Activated CD8-positive, alpha-beta memory T cell treated with anti-CD3 and anti-CD28 coated beads for 48 hours (primary cell): ENCODE measurements at places on chromosomes 7 and 10.

GRCh38 chr7:5549096-5549763 lies 125.6 kb upstream of the TNRC18 start:
- no peak for DNase-seq

DNA sequence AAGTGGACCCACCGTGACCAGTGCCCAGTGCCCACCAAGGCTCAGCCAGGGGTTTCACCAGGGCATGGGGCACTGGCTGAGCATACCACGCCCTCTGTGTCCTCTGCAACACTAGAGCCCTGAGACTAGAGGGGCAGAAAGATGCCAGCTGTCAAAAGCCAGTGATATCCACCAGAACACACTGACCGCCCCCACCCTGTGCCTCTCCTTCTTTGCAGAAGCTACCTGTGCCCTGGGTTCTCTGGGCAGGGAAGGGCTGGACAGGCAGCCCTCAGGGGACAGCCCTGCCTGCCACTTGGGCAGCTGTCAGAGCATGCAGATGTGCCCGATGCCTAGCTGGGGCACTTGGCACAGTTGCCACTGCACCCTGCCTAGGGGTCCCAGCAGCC lies 494 bp downstream of the VSIR start:
- DNase-seq, result no peak

DNA sequence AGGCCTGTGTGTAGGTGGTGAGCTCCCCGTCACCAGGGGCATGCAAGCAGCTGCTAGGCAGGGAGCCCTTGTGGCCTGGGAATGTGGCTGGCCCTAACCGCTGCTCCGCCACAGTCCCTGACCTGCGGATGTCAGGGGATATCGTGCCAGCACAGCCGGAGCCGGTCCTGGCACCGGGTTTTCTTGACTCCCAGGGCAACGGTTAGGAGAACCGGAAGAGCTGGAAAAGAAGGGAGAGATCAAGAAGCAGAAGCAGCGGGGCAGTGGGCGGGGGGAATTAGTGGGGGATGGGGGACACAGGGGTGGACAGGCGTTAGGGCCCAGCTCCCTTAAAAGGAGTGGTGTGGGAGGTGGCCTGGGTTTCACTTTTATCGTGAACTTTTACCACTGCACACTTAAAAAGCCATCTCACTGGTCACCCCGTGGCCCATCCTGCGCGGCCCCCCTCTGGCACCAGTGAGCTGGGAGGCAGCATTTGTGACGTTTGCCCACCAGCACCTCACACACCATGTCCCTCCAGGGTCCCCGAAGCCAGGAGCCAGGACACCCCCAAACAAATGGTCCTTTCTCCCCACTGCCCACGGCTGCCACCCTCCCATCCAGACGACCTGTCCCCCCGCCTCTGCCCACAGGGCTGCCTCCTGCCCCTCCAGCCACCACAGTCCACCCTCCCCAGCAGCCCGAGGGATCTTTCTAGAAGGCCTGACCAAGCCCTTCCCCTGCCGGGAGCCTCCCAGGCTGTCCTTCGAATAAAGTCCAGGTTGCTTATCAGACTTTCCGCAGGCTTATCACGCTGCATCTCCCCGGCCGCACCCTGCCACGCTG lies 1.8 kb upstream of the MICALL2 start:
- DNase-seq, result no peak

GRCh38 chr7:47046949-47047348 lies 535.0 kb downstream of the TNS3 start:
- no peak for DNase-seq

DNA sequence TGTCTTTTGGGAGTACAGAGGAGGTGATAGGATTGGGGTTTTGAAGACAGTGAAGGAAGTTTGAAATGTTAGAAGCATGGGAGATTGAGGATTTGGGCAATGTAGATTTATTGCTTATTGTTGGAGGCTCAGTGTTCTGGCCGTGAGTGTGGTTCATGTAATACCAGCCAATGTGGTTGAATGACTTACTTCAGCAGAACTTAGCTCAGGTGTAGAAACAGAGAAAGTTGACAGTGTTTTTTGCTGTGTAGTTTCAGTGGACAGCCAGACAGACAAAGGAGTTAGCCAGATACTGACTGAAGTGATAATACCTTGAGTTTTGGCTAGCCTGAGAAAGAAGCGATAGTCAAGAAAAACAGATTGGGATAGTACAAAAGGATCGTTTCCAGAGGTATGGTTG lies 88.5 kb downstream of the AHCYL2 start:
- no peak for DNase-seq

DNA sequence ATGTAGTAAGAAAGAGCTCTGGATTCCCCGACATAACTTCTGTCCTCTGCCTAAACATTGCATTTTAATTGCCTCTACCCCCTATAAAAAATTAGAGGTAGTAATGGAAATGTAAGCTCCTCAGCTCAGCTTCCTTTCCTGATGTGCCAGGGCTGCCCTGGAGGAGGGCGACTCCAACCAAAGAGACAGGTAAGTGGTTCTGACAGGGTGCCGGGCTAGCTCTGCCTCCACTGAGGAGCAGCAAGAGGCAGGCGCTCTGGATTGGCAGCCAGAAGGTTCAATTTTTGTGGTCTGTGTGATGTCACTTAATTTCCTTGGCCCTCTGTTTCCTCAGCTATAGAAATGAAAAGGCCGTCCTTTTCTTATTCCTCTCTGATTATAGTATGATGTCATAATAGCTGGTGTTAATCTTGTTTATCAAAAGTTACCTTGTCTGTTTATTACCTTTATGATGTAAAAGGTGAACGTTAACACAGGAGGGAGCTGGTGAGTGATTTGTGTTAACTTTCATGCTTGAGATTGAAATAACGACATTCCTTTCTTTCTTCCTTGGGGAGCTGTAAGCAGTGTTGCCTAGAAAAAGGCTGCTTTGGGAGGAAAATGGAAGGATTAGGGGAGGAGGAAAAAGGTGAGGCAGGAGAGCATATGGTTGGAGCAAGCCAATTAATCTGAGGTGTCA lies 51.8 kb downstream of the ANLN start:
- DNase-seq, result no peak

GRCh38 chr7:91344911-91345310 lies 80.7 kb downstream of the FZD1 start:
- DNase-seq, result no peak

DNA sequence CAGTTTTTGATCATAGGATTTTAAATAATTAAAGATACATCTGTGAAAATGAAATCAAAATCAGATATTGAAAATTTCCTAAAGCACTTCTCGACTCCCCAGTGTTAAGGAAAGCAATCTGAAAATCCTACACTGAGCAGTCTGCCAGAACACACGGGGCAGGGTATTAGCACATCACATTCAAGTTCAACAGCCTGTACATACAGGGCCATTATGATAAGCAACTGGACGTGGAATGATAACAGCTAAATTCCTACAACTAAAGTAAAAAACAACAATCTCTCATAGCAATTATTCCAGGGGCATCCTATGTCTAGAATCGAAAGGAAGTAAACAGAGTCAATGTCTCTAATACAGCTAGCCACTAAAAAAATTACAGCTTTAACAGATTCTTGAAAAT lies 31.7 kb downstream of the TRDMT1 start:
- no peak for DNase-seq

DNA sequence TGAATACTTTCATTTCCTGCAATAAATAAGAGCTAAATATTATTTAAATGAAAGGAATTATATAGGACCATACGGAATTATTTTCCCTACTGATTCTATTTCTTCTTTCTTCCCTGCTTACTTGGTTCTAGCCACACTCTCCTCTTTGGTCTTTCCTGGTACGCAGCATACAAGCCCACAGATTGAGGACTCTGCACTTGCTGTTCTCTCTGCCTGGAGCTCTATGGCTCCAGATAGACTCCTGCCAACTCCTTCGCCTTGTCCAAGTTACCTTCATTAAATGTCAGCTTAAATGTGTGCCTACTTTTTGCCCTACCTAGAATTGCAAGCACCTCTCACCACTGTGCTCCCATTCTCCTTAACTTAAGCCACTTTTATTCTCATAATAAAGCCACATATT lies 203.4 kb downstream of the MDFIC start:
- DNase-seq, result no peak

- no peak for DNase-seq
These were observed 74.0 kb upstream of the CUX1 start for GRCh38 chr7:101743241-101743994.

DNA sequence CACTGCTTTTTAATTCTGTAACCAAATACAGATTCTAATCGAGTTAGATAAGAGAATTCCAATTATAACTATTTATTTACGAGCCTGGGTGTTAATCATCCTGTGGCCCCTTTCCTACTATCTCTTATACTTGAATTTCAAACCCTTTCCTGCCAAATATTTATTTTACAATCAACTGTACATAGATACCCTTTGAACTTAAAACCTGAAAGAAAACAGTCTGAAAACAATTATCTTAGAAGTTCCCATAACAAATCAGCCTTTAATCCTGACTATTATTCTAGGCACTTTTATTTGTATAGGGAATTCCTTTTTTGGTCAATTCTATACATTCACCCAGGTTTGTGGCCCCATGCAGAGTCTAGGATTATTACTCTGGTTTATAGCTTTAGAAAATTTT lies 10.6 kb upstream of the GPR37 start:
- no peak for DNase-seq

DNA sequence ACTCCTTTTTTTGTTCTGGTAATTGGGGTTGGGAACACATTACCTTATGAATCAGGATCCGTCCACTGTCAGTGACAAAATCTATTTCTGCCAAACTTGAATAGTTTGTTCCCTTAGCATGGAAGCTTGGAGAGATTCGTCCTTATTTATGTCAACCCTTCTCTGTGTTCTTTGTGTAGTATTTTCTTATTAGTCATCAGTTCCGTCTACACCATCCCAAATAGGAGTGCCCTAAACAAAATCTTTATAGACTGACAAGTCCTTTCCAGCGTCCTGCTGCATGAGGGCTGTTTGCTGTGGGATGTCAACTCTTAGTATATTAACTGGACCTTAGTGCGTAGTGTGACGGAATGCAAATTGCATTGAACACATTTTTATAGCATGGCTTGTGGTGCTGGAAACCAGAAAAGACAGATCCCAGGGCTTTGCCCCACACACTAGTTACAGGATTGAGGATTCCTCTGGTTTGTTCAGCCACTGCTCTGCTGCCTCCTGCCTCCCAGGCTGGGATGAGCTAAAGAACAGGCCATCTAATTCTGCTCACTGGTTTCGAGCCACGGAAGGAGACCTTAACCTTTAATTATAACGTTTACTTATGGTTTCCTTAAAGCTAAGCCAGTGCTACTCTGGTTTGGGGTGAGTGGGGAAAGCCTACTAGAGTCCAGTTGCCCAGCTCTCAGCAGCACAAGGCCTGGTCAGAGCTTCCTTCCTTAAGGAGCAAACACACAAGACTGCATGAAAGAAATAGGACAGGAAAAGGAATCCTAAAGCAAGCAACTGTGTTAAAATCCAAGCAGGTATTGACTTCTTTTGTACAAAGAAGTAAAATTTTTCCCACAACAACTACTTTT lies 194.4 kb downstream of the CCSER2 start:
- DNase-seq, result no peak

DNA sequence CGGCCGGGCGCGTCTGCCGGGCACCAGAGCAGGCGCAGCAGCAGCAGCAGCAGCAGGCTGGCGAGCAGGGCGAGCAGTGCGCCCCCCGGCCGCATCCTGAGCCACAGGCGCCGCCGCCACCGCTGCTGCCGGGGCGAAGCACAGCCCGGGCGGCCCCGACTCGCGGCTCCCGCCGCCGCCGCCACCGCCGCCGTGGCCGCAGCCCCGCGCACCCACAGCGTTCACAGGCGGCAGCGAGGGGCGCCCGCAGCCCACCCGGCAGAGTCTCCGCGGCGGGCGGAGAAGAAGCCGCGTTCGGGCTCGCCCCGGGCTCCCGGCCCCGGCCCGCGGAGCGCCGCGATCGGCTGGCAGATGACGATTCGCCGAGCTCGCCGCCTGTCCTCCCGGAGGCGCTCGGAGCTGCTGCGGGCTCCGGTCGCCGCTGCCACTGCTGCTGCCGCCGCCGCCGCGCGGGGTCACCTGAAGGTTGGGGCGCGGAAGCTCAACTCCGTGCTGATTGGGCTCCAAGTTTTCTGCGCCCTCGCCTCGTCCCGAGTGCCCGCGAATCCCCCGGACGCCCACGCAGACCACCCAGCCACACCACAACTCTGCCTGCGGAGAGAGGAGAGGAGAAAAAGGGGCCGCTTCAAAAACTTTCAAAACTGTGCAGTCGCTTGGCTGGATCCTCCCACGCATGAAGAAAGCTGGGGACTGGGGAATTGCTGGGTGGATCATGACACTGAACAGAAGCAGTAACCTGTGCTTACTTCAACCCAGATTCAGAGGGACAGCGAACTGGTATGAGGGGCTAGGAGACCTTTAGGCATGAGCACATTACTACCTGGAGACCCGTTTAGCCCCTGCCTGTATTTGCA lies at the start of gene ST8SIA6:
ST8SIA6 (minus strand) TSS at position 435 of the 854 bp plus-strand sequence; CDS start at position 95, 340 bp downstream.
- peak; percentile 19 for DNase-seq

DNA sequence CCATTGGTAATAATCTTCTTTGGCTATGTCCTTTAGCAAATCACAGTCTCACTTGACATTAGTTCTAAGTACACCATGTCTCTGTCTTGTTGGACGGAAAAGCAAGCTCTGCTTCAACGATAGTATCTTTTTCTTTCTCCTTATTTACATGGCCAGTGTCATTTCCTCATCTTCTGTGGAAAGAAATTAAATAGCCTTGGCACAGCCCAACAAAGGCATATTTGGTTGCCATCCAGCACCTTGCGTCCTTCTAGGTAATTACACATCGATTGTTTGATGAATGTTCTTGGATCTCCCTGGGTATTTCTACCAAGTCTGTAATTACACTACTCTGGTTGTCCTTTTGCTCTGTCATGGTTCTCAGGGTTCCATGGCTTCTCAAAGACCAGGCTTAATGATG lies 183.1 kb downstream of the CHN2 start:
- DNase-seq, result no peak

GRCh38 chr10:29317423-29318021 lies 28.7 kb downstream of the LYZL1 start:
- DNase-seq, result no peak

GRCh38 chr7:15577600-15577999 lies 15.8 kb upstream of the AGMO start:
- DNase-seq, result no peak

- no peak for DNase-seq
These were observed 95.1 kb downstream of the BMPR1A start for GRCh38 chr10:86851328-86852207.

- no peak for DNase-seq
These were observed 44.0 kb upstream of the HPSE2 start for GRCh38 chr10:99279626-99280111.

DNA sequence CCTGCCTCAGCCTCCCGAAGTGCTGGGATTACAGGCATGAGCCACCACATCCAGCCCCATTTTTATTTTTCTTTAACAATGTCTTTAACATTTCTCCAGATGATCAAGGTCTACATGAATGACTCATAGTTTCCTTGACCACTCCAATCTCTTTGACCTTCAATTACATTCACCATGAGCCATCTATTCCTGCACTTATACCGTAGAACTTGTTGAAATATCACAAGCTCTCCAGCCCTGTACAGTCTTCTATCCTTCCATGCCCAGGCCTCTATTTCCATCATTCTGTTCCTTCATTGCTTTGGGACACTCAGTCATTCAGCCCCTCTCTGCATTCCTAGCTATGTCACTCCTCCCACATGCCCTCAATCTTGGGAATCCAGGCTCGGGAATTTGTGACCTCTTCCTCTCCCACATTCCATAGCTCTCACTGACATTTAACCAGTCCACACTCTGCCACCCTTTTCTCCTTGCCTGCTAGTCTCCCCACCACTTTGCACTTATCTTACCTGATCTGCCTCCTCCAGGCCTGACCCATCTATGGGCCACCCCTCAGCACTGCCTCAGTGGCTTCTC lies 151.8 kb upstream of the STK17A start:
- DNase-seq, result no peak

GRCh38 chr7:77383333-77383740 lies 32.8 kb downstream of the GSAP start:
- no peak for DNase-seq
